ENCODE measurements at places on chromosomes 1 and 21.

DNA sequence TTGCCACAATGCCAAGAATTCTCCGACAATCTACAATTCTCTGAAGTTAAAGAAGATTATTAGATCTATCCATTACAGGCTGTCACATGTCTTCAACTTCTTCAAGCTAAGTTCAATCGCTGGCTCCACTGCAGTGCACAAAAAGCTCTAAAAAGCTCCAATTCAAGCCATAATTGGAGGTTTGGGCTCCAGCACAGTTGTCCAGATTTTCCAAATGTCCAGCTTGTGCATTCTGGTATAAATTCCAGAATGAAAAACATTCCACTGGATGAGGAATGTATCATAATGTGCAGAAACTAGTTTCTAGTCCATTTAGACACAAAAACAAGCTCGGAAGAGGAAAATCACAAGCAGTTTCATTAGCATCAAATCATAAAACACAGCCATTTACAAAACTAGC is 138.6 kb downstream of the NRIP1 start:
- no peak for DNase-seq

GRCh38 chr1:164772635-164773034 is 213.7 kb downstream of the PBX1 start:
- no peak for DNase-seq

GRCh38 chr1:71548398-71548890 is 467.6 kb upstream of the ZRANB2 start:
- no peak for DNase-seq

DNA sequence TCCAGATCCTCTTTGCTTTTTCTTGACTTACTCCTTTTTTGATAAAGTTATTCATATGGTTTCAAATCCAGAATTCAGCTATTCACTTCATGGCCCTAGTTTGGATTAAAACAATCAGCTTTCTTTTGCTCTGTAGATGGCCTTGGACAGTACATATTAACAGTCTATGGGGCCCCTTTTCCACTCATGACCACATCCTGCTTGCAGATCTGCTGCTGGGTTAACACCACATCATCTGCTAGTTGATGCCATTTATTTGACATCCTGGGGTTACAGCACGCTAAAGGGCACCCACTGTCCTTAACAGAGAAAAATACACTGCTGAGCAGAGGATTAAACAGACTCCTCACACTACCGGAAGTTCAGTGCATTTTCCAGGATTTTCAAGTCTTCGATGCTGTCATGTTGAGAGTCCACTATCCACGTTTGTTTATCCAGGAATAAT is 941 bp upstream of the IFI16 start:
- DNase-seq = no peak

GRCh38 chr1:39754026-39754570 is 15.4 kb downstream of the PPIE start:
- DNase-seq = no peak

GRCh38 chr1:234219711-234220110 is 153.5 kb upstream of the COA6 start:
- no peak for DNase-seq

- DNase-seq = peak; percentile 90
These were observed 34.6 kb upstream of the S100A7 start for GRCh38 chr1:153494976-153495535.

DNA sequence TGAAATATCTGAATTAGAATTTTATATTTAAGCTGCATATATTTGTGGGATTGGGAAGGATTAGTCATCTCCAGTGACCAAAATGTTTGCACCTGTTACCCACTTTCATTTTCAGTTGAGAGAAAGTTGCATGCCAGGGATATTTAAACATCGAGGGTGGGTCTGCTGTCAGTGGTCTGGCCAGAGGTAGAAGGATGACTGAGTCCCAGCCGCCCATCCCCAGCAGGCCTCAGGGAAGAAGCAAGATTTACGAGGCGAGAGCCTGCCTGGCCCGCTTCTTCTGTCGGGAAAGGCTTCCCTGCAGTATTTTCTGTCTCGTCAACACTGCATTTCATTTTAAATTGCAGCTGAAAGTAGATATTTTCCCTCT is 1.4 kb upstream of the MAN1C1 start:
- DNase-seq = no peak

DNA sequence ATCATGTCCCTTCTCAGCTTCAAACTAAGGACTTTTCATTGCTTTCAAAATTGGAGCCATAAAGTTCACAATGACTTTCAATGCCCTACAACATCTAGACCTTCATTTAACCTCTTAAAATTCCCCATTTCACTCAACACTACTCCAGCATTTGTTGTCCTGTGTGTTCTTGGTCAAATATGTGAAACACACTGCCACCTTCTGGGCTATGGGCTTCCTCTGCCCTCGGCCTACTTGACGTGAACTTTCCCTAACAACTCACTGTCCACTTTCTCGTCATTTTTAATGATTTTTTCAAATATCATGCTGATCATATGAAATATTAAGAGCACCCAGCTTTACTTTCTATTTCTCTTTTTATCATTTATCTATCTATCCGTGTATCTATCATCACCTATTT is 2018.4 kb downstream of the NCAM2 start:
- no peak for DNase-seq

DNA sequence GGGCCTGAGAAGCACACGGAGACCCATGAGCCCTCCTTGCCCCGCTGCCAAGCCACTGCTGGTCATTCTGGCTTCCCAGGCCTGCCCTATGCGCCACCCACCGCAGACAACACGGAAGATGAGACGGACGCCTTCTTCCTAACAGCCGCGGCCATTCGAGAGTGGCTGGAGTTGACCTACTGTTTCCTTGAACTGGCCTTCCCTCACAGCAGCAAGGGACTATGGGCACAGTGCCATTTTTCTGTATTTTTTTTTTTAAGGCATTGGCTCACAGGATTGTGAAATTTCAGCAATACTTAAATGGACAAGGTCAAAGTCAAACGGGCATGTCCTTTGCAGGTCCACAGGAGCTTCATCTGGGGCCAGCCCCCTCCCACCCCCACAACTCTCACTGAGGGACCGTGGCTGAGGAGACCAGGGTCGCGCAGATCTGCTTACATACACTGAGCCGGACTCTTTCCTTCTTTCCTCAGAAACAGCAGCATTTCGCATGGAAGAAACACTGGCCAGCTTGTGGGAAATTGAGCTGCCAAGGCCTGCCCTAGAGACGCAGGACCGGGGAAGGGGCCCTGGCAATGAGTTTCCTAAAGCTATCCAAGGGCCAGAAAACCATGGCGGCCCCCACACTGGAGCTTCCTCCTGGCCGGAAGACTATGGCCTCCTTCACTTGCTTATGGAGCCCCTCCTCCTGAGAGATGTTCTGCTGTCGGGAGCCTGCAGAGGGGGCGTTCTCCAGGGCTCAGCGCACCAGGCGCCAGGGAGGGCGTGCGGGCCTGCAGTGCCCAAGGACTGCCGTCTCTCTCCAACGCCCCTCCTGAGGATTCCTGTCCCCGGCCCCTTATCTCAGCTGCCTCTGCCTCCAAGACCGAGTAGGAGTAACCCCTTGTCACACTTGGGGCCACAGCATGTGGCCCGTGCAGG is 98.9 kb downstream of the PGBD5 start:
- no peak for DNase-seq

GRCh38 chr1:5381491-5381890 is 610.7 kb downstream of the NPHP4 start:
- DNase-seq = no peak

- DNase-seq = no peak
These were observed 4.9 kb downstream of the NHLH1 start for GRCh38 chr1:160371756-160372155.

- no peak for DNase-seq
These were observed 6.3 kb downstream of the SLC9A1 start for GRCh38 chr1:27148591-27148990.

- DNase-seq = no peak
These were observed 25.3 kb downstream of the DSTYK start for GRCh38 chr1:205186191-205186590.

DNA sequence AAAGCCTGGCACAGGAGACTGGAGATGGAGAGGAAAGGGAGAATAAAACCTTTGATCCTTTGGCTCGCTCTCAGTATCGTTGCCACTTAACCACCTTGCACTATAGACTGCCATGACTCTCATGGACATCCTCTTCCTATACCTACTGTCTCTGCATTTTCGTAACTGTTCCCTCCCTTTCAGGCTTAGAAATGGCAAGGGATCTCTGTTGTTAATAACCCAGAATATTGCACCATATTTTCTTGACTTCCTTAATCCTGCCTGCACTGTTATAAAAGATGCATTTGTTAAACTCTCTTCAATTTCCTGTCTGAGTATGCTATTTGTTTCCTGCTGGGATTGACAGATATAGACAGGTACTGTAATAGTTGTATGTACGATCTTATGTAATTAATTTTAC is 38.6 kb downstream of the CYYR1 start:
- no peak for DNase-seq

DNA sequence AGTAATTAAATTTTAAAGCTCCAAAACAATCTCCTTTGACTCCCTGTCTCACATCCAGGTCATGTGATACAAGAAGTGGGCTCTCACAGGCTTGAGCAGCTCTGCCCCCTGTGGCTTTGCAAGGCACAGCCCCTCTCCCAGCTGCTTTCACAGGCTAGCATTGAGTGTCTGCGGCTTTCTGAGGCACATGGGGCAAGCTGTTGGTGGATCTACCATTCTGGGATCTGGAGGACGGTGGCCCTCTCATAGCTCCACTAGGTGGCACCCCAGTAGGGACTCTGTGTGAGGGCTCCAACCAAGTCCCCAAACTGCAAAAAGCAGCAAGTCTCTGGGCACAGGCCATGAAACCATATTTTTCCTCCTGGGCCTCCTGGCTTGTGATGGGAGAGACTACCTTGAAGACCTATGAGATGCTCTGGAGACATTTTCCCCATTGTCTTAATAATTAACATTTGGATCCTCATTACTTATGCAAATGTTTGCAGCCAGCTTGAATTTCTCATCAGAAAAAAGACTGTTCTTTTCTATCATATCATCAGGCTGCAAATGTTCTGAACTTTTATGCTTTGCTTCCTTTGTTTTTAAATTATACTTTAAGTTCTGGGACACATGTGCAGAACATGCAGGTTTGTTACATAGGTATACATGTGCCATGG is 554.1 kb upstream of the OLFM3 start:
- peak; percentile 12 for DNase-seq

GRCh38 chr1:36224537-36225282 is 467 bp downstream of the THRAP3 start:
- peak; percentile 69 for DNase-seq

- no peak for DNase-seq
These were observed 96.6 kb downstream of the ADARB1 start for GRCh38 chr21:45170987-45171386.

DNA sequence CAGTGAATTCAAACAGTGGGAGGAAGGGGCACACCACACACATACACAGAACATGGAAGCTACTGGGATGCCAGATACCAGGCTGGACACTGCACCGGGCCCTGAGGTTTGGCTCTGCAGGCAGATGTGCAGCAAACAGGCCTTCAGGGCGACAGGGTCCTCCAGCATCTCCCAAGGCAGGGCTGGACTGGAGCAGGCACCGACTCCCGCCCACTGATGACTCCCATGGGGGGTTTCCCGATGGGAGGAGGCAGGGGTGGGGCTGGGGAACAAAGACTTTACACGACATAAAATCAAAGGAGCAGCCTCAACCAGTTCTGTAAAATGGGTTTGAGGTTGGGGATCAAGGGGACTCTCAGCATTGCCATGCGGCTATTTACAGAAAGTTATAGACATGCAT is 118.1 kb downstream of the SYT2 start:
- DNase-seq = no peak

DNA sequence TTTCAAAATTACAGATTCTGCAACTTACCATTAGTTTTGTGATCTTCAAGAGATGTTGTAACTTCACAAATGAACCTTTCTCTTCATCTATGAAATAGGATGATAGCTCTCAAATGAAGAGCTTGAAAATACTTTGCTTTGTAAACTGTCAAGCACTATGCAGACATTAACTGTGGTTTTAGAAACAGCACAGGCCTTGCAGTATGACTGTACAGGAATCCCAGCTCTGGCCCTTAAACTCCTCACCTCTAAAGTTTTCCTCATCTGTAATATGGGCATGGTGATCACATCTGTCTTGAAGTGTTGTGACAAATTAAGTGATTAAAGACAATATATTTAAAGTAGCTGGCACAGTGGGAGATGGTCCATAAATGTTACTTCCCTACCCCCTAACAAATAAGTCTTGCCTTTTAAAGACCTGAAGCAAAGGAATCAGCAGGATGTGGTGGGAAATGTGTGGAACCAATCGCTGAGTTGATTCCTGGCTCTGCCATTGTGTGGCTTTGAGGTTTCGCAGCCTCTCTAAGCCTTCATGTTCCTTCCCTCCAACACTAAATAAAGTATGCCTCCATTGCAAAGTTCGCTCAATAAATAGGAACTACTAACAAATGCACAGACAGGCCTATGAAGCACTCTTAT is 5.5 kb upstream of the PTP4A2 start:
- DNase-seq = no peak

DNA sequence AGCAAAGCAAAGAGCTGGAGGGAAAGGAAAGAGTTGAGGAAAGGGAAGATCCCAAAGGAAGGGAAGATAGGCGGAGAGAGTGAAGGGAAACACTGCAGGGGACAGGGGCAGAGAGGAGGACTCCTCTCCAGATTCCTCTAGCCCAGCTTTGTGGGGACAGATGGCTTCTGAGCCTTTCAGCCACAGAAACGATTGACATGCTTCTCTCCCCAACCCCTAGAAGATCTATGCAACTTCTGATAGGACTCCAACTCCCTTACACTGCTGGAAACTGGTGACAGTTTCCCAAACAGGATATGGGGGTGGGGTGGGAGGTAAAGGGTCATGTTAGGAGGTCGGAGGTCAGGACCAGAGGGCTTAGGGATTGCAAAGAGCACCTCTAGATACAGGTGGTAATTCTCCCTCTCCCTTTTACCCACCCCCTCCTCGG is 6.5 kb downstream of the MEX3A start:
- no peak for DNase-seq

- DNase-seq = no peak
These were observed 12.6 kb downstream of the SLAMF8 start for GRCh38 chr1:159839116-159839849.

DNA sequence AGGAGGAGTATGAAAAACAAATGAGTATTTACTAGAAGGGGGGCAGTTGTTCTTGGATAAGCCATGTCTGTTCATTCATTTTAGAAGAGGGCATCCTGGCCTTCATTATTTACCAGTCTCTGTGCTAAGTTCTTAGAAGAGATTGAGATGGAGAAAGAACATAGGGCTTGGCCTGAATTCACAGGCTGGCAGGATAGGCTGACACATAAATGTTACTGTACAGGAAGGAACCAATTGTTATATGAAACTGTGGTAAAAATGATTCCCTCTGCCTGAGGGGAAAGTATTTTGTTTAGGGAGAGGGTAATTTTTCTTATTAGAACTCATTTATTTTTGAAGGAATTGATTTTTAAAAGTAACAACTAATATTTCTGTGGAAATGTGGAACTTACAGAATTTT is 99.5 kb downstream of the MAN1A2 start:
- no peak for DNase-seq

DNA sequence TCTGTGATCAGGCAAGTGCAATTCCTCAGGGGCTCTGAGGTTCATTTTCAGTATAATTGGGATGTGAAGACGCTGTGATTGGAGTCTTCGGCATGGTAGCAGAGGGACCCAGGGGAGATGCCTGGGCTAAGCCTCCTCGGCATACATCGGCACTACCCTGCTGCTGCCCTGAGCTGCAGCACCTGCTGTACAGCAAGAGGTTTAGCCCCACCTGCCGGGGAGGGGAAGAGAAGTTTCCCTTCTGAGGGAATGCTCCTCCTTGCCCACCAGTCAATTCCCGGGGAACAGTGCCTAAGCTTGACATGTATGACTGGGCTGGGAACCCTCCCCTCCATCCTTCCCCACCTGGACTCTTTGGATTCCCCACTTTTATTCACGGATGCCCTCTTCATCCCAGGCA is 24.9 kb downstream of the CNIH3 start:
- peak; percentile 79 for DNase-seq

- no peak for DNase-seq
These were observed 641.5 kb upstream of the PLXNA2 start for GRCh38 chr1:208885650-208886049.
